ENCODE measurements at places on chromosomes 12 and 14. TPM values are rescaled to one million over a fixed set of nuclear protein-coding genes. Genes with fewer than 3 reads are reported as not detected.

The RERG gene
- 0.55 TPM for total RNA-seq

The PMCH gene
- not detected for total RNA-seq

The CELA1 gene
- total RNA-seq, result not detected

The EGLN3 gene
- 27.3 TPM for total RNA-seq

The ADAMTS20 gene
- 4.5 TPM for total RNA-seq

The SH2B3 gene
- total RNA-seq, result 34.1 TPM

The OR6C2 gene
- not detected for total RNA-seq

The KLRB1 gene
- total RNA-seq, result not detected

The FAM177A1 gene
- 32.0 TPM for total RNA-seq

The CCND2 gene
- 223 TPM for total RNA-seq

Data from H1 (cell line).